Suppressor macrophage (primary cell): ENCODE measurements at places on chromosomes 6 and 20.

DNA sequence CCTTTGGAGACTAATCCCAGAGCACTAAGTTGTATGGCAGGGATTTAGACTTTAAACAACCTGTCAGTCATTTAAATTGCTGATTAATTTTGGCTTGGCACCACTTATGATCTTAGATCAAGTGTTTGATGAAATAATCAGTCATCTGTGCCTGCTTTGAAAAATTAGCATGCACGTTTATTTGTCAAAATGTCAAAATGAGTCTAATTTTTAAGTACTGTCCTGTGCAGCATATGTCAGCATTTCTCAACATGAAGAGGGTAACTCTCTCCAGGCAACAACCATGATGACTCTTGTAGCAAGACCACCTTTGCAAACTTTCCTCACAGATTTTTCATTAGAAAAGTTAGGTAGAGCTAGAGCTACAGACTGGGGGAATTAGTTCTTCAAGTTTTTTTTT is 155.7 kb upstream of the GJE1 start:
- DNase-seq, result no peak

DNA sequence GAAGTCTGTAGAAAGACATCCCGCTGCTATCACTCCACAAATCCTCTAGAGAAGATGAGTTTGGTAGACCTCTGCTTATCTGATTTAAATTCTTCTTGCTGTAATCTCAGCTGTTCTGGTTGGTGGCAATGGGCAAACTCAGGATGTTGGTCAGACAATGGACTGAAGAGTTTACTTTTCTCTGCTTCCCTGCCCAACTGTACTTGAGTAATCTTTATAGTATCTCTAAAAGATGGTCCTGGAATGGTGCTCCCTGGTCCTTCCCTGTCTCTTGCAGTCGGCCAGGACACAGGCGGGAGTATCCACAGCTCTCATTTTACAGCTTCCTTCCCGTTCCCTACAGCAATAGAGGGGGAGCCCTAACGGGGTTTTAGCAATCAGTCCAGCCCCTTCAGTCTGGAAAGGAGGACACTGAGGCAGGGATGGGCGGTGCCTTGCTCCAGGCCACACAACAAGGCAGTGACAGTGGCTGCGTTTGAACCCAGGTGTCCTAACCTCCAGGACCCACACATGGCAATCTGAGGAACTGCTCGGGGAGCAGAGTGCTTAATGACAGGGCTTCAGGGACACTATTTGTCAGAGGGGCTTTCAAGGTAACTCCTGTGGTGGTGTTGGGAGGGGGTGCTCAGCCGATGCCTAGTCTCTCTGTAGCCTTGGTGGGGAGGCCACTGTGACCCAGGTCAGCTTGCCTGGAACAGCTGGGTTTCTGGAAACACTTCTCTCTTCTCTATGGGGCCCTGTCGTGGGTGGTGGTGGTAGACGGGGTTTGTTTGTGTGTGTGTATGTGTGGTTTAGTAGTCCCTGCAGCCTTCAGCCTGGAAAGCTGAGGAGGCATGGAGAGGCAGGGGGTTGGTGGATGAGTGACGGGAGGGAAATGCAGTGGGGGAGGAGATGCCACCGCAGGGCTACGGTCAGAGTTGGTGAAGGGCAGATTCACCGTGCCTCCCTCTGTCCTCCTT is 9.5 kb upstream of the VEGFA start:
- DNase-seq, result no peak

GRCh38 chr6:3290149-3290930 is 31.6 kb downstream of the PSMG4 start:
- no peak for DNase-seq

GRCh38 chr6:159427771-159428170 is 258.6 kb downstream of the FNDC1 start:
- no peak for DNase-seq

GRCh38 chr6:24481449-24481848 is 7.9 kb downstream of the GPLD1 start:
- no peak for DNase-seq

- DNase-seq, result no peak
These were observed 80.6 kb downstream of the LAMA2 start for GRCh38 chr6:128963561-128963960.

DNA sequence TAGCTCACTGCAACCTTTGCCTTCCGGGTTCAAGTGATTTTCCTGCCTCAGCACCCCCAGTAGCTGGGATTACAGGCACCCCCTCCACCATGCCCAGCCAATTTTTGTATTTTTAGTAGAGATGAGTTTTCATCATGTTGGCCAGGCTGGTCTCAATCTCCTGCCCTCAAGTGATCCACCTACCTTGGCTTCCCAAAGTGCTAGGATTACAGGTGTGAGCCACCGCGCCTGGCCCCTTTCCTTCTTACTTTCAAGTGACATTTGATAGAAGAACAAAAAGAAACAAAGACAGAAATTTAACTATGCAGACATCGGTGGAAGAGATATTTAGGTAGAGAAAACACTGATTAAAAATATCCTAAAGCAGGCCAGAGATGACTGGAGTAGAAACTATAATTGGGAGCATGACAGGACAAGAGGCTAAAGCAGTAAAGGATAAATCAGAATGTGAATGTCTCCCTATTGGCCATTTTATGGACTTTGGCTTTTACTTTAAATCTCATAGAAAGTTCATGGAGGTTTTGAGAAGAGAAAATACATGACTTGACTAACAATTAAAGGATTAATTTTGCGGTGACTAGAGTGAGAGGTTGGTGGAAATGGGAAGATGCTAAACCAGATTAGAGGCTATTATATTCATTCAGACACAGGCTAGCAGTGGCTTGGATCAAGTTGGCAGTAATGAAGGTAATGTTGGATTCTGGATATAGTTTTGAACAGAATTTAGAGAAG is 2.2 kb upstream of the EYS start:
- DNase-seq, result no peak

- DNase-seq, result no peak
These were observed 114.1 kb downstream of the SCAF8 start for GRCh38 chr6:154847318-154847717.

GRCh38 chr6:168400037-168400436 is 40.9 kb upstream of the SMOC2 start:
- DNase-seq, result no peak

- peak; percentile 53 for DNase-seq
These were observed 491.3 kb downstream of the MAFB start for GRCh38 chr20:40197691-40198090.

GRCh38 chr6:80437221-80437620 is 330.8 kb downstream of the BCKDHB start:
- no peak for DNase-seq

GRCh38 chr6:25130518-25130917 is 148.7 kb upstream of the CARMIL1 start:
- DNase-seq, result no peak

GRCh38 chr6:138896104-138896756 is 91.8 kb downstream of the REPS1 start:
- DNase-seq, result no peak

DNA sequence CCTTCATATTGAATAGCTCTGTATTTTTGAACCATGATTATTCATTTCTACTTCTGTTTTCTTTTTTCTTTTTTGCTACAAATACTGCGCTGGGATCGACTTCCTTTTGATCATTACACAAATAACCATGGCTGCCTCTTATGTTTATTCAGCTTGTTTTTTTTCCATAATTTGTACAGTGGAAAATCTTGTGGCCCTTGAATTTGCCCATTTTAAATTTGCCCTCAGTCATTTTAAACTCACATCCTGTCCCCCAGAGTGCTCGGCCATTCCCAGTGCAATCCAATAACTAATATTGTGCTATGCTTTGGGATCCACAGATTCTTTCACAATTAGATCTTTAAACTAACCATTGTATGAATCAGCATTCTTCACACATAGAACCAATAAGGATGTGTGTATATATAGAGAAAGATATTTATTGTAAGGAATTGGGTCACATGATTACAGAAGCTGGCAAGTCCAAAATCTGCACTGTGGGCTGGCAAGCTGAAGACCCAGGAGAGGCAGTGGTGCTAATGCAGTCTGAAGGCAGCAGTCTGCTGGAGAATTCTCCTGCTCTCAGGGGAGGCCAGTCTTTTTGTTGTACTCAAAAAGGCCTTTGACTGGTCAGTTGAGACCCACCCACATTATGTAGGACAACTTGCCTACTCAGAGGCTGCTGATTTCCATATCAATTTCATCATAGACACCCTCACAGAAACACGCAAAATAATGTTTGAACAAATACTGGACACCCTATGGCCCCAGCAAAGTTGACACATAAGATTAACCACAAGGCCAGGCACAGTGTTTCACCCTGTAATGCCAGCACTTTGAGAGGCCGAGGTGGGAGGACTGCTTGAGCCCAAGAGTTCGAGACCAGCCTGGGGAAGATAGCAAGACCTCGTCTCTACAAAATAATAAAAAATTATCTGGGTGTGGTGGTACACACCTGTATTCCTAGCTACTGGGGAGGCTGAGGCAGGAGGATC is 147.1 kb downstream of the MTHFD1L start:
- DNase-seq, result no peak

DNA sequence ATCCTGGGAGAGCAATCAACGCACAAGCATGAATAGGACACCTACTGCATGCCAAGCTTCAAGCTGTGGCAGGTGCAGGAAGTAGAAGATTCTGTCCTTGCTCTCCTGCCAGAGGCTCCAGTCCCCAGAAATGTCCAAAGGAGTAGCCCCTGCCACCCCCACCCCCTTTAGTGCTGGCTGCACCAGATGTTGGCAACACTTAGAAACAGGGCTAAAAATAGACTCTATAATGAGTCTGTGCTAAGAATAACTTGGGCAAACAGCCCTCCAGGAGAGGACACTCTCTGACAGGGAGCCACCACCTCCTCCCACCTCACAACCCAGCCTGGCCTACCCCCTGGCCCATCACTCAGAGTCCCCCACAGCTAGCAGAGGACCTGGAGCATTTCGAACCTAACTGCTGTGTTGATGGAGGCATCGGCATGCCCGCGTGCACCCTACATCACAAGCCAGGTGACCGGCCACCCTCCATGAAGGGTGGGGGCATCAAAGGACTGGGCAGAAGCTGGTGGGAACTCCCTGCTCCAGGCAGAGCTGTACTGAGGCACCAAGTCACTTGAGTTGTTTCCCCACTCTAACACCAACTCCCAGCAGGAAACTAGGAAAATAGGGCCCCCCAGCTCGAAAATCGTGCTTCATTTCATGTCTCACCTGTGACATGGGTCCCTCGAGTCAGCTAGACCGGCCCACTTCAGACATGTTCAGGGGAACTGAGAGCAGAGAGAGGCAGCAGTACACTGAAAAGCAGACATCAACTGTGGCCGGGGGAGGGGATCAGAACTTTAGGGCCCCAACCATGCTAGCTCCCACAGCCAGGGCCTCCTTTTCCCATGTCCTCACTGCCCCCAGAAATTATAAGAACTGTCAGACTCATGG is 18.7 kb downstream of the TFEB start:
- no peak for DNase-seq

DNA sequence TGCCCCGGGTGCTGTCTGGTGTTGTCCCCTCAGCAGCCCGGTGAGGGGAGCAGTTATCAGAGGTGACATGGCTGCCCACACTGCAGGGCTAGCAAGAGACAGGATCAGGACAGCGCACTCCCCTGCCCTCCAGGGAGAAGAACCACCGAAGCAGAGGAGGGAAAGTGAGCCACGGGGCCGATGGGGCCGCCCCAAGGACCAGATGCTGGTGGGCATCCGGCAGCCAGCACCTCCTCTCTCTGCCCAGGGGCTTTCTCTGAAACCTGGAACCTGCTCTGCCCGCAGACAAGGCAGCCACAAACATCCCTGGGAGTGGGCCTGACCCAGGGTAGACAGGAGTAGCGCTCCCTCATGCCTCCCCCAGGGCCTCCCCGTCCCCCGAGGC is 163.0 kb upstream of the CST7 start:
- DNase-seq, result no peak

DNA sequence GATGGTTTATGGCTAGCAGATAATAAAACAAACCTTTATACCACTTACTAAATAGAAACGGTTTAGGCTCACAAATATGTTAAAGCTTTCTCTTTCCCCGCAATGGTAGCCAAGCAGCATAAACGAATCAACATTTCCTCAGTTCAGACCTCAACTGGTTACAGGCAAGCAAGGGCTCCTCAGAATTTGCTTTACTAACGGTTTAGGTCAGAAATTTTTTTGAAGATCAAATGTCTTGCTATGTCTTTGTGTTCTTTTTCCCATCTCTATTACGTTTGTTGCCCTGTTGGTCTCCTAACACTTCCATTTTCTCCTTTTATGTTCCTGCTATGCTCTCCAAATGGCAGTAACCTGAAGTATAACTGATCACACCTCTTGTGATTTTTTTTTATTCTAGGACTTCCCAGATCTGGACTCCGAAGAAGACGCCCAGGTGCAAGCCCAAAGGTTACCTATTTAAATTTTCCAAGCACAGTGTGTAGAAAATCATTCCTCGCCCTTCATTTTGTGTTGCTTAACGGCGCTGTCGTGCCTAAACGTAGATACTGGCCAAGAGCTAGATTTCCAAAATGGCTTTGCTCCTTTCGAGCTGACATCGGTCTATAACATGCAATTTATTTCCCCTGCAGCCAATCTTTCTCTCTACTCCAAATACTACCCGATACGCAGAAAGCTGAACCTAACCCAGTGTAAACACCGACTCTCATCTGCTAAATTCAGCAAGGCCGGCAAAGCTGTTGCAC is 717 bp upstream of the ASF1A start:
- DNase-seq, result peak; percentile 62

GRCh38 chr6:37584654-37585522 is 85.2 kb upstream of the CCDC167 start:
- DNase-seq, result no peak

DNA sequence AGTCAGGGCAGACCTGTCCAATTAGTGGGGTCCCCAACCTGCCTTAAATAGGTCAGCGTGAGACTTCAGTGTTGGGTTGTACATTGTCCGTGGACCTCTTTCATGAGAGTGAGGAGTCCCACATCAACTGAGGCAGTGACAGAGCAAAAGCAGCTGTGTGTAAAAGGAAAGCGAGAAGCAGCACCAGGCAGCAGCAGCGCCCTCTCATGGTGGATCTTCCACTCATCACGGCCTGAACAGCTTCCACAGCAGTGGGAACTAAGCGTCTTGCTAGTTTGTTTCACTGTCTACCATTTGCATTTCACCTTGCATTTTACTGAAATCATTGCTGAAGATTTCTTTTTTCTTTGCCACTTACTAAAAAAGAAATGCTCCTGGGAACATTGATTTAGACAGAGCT is 333.8 kb downstream of the PKHD1 start:
- DNase-seq, result peak; percentile 8

- DNase-seq, result no peak
These were observed 45.5 kb upstream of the UST start for GRCh38 chr6:148701375-148701774.

GRCh38 chr6:111527367-111527766 is 44.3 kb upstream of the REV3L start:
- no peak for DNase-seq
